ENCODE measurements at places on chromosomes 4 and X. TPM values are rescaled to one million over a fixed set of nuclear protein-coding genes. Genes with fewer than 3 reads are reported as not detected.

- no peak for DNase-seq
Observed at GRCh38 chr4:101596781-101597552, 193.6 kb upstream of the BANK1 start.

DNA sequence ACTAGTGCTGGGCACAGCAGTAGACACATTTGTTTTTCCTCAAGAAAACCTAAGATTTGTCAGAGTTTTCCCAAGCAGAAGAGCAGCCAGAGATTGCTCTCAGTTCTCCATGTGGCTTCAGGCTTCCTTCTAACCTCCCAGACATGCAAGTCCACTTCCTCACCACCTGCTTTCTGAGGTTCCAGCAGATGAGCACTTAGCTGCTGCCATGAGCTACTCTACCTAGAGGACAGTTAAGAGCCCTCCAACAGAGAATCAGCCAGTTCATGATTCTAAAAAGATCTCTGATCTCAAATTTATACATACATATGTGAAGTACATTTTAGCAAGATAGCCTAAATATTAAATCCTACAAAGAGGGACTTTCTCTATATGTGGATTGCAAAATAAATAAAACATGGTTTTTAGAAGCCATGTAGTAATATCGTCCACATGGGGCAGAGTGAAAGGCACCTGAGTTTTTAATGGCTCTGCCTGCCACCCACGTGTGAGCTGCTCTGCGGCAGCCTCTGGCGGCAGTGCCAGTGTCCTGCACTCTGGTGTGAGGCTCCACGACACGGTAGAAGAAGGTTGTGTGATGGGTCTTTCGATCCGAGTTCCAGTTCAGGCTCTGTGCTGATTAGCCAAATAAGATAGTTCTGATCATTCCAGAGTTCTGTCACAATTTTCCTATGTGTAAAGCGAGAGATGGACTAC, 10.3 kb downstream of the CYP4V2 start:
- peak; percentile 46 for DNase-seq

DNA sequence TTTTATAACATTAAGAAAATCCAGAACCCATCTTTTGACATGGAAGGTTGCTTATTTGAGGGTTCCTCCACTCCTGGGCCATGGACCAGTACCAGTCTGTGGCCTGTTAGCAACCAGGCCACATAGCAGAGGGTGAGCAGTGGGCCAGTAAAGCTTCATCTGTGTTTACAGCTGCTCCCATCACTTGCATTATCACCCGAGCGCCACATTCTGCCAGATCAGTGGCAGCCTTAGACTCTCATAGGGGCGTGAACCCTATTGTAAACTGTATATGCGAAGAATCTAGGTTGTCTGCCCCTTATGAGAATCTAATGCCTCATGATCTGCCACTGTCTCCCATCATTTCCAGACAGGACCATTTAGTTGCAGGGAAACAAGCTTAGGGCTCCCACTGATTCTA, 58.6 kb downstream of the NDST4 start:
- no peak for DNase-seq

GRCh38 chrX:48938721-48939425, 18.5 kb downstream of the OTUD5 start:
- DNase-seq, result no peak

DNA sequence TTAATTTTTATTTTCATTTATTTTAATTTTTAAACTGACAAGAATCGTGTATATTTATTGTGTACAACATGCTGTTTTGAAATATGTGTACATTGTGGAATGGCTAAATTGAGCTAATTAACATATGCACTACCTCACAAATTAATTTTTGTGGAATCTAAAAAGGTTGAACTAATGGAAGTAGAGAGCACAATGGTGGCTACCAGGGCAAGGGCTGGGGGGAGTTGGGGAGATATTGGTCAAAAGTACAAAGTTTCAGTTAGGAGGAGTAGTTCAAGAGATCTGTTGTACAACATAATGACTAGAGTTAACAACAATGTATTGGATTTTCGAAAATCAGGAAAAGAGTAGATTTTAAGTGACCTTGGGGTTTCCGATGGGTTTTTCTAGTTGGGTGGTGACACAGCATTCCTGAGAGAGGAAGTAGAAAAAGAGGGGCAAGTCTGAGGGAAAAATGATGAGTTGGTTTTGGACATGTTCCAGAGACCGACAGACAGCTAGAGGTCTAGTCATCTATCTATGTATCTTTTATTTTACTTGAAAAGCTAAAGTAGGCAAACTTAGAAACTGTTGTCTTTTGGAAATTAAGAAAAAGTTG, 23.2 kb downstream of the APOO start:
- DNase-seq, result no peak

DNA sequence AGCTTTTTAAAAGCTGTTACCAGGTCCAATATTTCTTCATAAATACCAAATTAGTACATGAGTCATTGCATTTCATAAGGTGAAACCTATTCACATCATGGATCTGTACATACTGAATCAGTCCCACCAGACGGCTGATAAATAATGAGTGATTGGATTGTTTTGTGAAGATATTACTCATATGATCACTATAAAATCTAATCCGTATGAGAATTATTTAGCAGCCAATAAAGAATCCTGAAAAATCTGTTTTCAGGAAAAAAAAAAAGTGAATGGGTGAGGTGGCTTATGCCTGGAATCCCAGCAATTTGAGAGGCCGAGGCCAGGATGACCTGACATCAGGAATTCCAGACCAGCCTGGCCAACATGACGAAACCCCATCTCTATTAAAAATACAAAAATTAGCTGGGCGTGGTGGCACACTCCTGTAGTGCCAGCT, 438.1 kb downstream of the INPP4B start:
- DNase-seq, result no peak

GRCh38 chr4:113534711-113535110, 226.8 kb downstream of the CAMK2D start:
- DNase-seq, result no peak

CT45A9 gene
- not detected for total RNA-seq

RBMXL3 gene
- total RNA-seq, result not detected

DNA sequence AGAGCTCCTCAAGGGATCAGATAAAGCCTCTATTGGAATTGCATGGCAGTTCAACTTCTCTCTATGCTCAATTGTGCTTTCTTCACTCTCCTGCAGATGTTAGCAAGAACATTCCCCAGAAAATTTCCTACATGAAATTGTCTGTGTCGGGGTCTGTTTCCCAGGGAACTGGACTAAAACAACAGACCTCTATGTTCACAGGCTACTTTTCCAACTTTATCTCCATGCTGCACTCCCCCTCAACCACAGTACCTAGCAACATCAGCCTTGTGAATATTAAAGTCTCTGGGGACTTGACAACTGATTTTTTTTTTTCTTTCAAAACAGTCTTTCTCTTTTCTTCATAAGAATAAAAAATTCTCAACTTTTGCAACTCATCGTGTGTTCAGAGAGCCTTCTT, 1470.8 kb upstream of the ADGRL3 start:
- no peak for DNase-seq

NEUROG2 gene
- not detected for total RNA-seq

SCML2 gene
- 26.0 TPM for total RNA-seq

DNA sequence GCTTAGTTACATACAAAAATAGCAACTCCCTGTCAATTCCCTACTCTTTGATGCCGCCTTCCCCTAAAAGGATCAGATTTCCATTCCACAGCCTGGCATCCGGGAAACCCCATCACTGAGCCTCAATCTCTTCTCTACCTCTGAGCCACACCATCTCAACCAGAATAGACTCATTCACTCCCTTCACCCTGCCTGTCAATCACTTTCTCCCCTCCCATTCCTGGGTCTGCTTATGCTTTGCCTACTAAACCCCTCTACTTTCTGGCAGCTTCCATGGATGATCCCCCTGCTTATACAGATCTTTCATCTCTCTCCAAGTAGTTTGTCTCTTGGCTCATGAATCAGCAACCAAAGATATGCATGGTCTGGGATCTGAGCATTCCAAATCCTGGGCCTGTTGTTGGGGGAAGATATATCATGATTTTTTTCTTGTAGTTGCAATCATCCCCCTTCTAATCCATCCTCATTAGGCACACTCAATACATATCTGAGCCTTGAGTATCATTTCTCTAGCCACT, 2.6 kb downstream of the AMER1 start:
- DNase-seq, result no peak

RIBC1 gene
- 0.97 TPM for total RNA-seq

DNA sequence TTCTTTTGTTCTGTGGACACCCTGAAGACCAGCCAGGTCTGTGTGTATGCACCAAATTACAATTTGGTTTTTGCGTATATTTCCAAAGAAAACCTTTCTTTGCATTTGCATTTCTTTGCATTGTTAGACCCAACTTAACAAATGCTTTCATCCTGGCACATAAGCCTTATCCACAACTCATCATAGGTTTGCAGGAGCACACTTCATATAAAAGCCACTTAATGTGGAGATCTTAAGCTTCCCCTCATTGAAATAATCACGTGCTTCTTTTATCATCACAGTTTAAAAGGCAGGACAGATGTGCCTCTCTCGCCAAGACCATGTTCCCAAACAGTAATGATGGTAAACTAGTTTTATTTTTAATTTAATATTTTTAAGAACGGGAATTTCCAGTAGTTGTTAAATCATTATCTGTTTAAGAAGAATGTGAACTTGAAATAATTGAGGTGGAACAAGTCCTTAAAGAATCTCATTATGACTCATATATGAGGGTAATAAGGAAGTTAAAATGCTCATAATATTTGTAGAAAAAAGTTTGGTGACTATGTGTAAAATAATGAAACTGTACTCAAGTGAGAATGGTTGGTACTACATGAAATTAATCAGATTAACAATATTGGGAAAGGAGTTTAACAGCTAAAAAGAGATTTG, 65.5 kb downstream of the GLRA3 start:
- DNase-seq, result no peak

MTNR1A gene
- total RNA-seq, result not detected

GRCh38 chr4:41451961-41452360, 86.0 kb upstream of the LIMCH1 start:
- no peak for DNase-seq

DNA sequence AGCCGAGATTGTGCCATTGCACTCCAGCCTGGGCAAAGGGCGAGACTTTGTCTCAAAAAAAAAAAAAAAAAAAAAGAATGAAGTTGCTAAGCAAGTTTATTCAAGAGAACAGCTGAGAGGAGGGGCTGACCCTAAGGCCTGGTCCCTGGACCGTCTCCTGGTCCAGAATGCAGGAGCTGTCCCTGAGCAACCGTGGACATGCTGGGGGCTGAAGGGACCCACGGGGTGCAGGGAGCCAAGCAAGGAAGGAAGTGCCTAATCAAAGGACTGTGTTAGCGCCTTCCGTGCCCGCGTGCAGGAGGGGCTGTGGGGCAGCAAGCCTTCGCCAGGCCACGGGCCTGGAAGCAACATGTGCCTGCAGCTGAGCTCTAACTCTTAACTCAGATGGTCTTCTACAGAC, 39.1 kb upstream of the CDKN2AIP start:
- DNase-seq, result no peak

MAGIX gene
- 1.2 TPM for total RNA-seq

- DNase-seq, result no peak
Observed at GRCh38 chrX:153970357-153971123, 1.1 kb downstream of the HCFC1 start.

GRCh38 chr4:40710484-40711254, 39.1 kb upstream of the NSUN7 start:
- DNase-seq, result no peak

ANOS1 gene
- 9.6 TPM for total RNA-seq

FAM47A gene
- total RNA-seq, result not detected

GAGE2A gene
- not detected for total RNA-seq

DNA sequence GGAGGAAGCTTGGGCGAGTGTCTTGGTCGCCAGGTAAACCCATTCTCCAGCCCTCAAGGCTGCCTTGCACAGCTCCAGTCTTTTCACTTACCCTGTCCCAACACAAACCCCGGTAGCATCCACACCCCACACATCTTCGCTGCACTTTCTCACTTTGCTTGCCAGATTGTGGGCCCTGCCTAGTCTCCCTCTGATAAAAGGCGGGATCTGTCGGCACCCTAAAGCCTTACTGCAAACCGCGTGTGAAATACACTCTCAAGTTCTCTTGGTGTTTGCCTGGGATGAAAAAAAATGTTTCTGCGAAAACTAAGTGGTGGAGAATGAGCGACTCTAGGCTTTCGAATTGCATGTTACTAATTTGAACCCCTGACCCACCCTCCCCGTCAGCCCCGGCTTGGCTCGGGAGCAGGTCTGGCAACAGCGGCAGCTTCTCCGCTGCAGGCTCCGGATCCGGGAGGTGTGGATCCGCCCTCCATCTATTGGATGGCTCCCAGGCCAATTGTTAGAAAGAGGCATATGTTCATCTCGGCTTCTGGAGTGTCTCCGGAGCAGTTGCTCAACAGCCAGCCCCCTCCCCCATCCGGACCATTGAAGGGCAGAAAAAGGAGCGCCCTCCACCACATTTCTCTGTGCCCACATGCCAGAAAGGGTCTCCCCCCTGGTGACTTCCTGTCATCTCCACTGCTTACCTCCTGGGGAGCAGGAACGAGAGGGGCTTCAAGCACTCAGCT, 3.0 kb upstream of the CITED1 start:
- peak; percentile 60 for DNase-seq

DNA sequence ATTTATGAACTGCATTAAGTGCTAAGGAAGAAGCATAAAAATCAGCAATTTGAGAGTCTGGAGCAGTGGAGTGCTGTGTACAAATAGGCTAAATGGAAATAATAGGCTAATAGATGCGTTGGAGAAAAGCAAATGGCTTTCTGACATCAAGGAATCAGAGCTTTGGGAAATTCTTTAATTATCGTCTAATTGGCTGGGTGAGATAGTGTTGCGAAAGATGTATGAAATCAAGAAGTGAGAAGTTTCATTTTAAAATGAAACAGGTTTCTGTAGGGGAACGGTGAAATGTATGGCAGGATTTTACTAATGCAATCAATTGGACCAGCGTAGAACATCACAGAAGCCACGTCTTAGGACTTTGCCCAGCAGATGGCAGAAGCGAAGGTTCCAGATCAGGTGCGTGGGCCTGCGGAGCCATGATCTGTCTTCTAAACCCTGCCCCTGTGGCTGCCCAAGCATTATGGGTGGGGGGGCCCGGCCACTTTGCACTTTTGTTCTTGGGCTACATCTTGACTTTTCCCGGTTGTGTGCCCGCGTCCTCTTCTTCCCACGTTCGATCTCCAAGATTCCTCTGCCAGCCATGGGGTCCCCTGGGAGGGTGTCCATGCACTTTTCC, 118.5 kb upstream of the SHISA3 start:
- no peak for DNase-seq

APLN gene
- total RNA-seq, result 3.5 TPM

FHIP1A gene
- total RNA-seq, result 2.4 TPM

RAB41 gene
- not detected for total RNA-seq

- no peak for DNase-seq
Observed at GRCh38 chr4:110533940-110534339, 58.0 kb downstream of the ENPEP start.

GRCh38 chrX:10660171-10660570, 39.8 kb upstream of the MID1 start:
- DNase-seq, result no peak

- no peak for DNase-seq
Observed at GRCh38 chr4:186676531-186677161, 47.0 kb downstream of the FAT1 start.

NAP1L2 gene
- 11.5 TPM for total RNA-seq

DNA sequence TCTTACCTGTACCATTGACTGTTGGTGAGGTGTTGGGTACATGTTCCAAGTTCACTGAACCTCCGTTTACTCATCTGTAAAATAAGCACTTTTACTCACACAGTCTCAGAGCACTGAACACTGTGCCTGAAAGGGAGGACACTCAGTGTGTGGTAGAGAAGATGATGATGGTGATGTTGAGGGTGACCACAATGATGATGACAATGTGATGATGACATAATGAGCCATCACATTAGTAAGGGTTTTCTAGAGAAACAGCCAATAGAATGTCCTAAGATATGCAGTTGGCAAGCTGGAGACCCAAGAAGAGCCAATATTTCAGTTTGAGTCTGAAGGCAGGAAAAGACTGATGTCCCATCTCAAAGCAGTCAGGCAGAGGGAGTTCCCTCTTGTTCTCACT, 315.4 kb upstream of the IGFBP7 start:
- no peak for DNase-seq

Data from endothelial cell (in vitro differentiated cells).